IMR-90 (cell line): ENCODE measurements at places on chromosomes 2 and 18. TPM values are rescaled to one million over a fixed set of nuclear protein-coding genes. Genes with fewer than 3 reads are reported as not detected.
A peak's percentile ranks its signal among the peaks of the same experiment; 100 is the strongest.

ASIC4 gene
- not detected in 2 replicates for total RNA-seq

RUFY4 gene
- total RNA-seq = not detected in 2 replicates

FSHR gene
- not detected in 2 replicates for total RNA-seq

NCKAP1 gene
- total RNA-seq = 160 and 188 TPM in 2 replicates

DUSP19 gene
- total RNA-seq = 1.4 and 2.5 TPM in 2 replicates

DNA sequence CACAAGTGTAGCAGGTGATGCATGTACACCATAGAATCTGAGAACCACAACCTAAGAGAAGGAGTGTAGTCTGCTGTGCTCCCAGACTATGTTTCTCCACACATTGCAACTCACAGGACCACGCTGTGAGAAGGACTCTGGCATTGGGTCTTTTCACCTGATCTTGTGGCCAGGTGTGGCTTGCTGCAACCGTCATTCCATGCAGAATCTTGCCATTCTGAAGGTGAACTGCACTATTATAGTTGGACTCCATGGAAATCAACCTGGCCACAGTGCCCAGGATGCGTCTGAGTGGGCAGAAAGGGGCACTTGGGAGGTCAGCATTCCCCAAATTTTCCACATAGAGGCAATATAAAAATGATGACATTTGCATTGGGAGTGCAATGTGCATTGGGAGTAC lies 122.2 kb downstream of the CAPN13 start:
- peaks cover 2% of the 10 kb centered on the region; the same call in 1 of the 2 replicates for H3K4me1 ChIP-seq
- no peaks in the 10 kb centered on the region for H3K36me3 ChIP-seq
- no peak overlapping the region for H3K4me3 ChIP-seq
- H3K27me3 ChIP-seq = no peaks in the 10 kb centered on the region
- no peak for DNase-seq

- H3K4me3 ChIP-seq = no peak overlapping the region
- H3K4me1 ChIP-seq = peaks cover 57% of the 10 kb centered on the region
- no peak for DNase-seq
Measured at GRCh38 chr2:217929272-217929671, 73.5 kb downstream of the TNS1 start.

DNA sequence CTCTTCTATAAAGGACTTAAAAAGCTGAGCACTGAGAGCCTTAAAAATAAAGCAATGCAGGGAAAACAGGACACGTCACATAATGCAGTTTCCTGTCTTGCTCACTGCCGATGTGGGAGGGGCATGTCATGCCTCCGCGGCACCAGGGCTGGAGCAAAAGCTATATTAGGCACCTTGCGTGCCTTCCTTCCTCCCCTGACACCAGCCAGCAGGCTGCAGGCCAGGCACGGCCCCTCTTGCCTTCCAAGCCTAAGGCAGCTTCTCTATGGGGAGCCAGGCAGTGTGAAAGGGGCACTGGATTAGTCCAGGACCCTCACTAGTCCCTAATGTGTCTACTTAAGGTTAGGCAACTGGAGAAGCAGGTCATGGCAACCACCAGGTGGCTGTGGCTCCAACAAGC lies 26.3 kb downstream of the MRPL35 start:
- DNase-seq = no peak
- H3K4me1 ChIP-seq = peaks cover 7% of the 10 kb centered on the region
- peaks cover 5% of the 10 kb centered on the region; the same call in 1 of the 2 replicates for H3K27me3 ChIP-seq
- no peak overlapping the region for H3K27ac ChIP-seq

GRCh38 chr18:47915930-47916329 lies 14.5 kb downstream of the SMAD2 start:
- H3K27ac ChIP-seq = no peak overlapping the region
- no peak for DNase-seq
- no peak overlapping the region for H3K4me3 ChIP-seq
- H3K4me1 ChIP-seq = no peaks in the 10 kb centered on the region; the same call in 1 of the 2 replicates
- no peaks in the 10 kb centered on the region for H3K27me3 ChIP-seq
- H3K36me3 ChIP-seq = no peaks in the 10 kb centered on the region; the same call in 1 of the 2 replicates

- no peaks in the 10 kb centered on the region for H3K27me3 ChIP-seq
- no peak overlapping the region for H3K4me3 ChIP-seq
- no peak overlapping the region for H3K27ac ChIP-seq
- no peak for DNase-seq
- H3K36me3 ChIP-seq = no peaks in the 10 kb centered on the region
Measured at GRCh38 chr18:33696332-33697162, 118.5 kb downstream of the ASXL3 start.

DNA sequence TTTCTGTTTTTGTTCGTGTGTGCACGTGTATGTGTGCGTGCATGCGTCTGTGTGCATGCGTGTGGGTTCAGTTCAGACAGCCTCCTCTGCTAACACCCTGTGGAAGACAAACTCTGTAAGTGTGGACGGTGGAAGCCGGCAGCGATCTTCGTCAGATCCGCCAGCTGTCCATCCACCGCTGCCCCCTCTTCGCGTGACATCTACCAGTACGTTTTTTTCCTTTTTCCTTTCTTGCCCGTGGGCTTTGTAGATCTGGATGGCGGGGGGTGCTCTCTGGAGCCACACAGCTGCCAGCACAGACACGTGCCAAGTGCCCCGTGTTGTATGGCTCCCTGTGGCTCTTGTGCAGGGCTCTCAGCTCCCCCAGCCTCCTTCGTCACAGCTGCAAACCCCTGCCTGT lies 32.3 kb downstream of the ITGB1BP1 start:
- H3K4me3 ChIP-seq = no peak overlapping the region
- H3K36me3 ChIP-seq = peaks cover 48% of the 10 kb centered on the region
- DNase-seq = no peak
- no peaks in the 10 kb centered on the region for H3K27me3 ChIP-seq

DNA sequence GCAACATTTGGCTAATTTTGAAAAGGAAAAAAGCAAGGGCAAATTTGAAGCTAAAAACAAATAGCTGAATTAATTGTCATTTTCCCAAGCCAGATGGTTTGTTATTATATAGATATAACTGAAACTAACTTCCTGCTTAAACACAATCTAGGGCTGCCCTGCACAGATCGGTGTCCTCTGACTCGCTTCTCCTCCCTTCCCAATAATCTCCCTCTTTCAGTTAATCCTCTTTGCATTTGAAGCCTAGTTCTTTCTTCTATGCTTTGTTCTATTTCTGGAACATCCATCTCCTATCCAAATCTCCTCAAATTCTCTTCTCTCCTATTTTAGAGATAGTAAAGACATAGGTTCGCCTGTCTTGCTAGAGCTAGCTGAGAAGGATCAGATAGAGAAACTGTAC lies 328.1 kb downstream of the SLC8A1 start:
- peak; percentile 24 for DNase-seq
- peaks cover 2% of the 10 kb centered on the region; the same call in 1 of the 2 replicates for H3K36me3 ChIP-seq
- no peak overlapping the region for H3K4me3 ChIP-seq
- H3K4me1 ChIP-seq = peaks cover 31% of the 10 kb centered on the region
- peak overlapping the region; percentile 86; the same call in 1 of the 2 replicates for H3K27ac ChIP-seq
- no peaks in the 10 kb centered on the region for H3K27me3 ChIP-seq

DNA sequence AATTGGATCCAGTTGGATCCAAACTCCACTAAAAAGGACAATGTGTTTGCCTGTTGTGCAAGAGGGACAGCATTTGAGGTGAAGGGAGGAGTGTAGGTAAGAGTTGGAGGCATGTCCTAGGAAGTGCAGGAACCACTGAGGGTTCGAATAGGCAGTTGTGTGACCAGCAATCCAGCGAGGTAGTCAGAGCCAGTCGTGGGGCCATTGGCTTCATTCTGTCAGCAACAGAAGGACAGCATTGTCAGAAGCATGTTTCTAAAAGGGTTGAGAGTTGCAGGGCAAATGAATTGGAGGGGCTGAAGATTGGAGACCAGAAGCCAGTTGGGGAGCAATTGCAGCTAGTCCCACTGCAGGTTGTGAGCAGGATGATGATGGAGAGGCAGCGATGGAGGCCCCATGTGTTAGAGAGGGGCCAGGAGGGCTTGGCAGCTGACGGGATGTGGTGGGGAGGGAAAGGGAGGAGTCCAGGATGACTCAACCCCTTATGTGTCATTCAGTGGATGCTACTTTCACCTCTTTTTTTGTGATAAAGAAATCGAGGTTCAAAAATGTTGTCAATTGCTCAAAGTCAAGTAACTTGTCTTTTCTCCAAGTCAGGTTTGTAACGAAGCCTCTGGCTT lies 96.7 kb upstream of the SIX3 start:
- peaks cover 11% of the 10 kb centered on the region for H3K27me3 ChIP-seq
- no peak for DNase-seq
- no peaks in the 10 kb centered on the region for H3K4me1 ChIP-seq
- H3K4me3 ChIP-seq = no peak overlapping the region
- H3K27ac ChIP-seq = no peak overlapping the region

- no peak overlapping the region for H3K27ac ChIP-seq
- H3K4me3 ChIP-seq = no peak overlapping the region
Measured at GRCh38 chr2:46816846-46817726, 98.5 kb downstream of the MCFD2 start.

DNA sequence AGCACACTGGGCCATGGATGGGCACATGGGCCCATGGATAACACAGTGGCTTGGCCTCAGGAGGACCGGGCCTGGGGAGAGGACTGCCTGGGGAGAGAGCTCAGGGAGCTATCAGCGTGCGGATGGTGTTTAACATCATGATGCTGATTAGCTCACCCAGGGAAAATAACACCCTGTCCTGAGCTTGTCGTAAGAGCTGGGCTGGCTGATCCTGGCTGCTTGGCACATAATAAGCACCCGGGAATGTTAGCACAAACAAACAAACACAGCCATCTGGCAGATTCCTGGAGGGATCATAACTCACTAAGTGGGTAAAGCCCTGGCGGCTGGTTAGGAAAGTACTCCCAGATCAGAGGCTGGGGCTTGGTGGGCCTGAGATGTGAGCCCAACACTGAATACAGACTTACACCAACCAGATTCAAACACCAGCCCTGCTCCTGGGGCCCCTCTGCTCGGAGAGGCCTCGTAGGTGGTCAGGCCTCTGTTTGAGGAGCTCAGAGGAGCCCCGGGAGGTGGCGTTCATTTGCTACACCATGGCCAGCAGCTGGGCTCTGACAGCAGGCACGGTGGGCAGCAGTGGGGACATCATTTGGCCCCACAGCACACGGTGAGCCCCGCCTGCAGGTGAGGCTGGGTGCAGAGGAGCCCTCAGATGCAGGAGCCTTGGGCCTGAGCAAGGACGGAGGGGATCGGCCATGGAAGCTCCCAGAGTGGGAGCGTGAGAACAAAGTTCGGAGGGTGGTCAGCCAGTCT lies 193.4 kb upstream of the HDAC4 start:
- no peak for DNase-seq
- H3K27me3 ChIP-seq = no peaks in the 10 kb centered on the region
- H3K36me3 ChIP-seq = no peaks in the 10 kb centered on the region

DNA sequence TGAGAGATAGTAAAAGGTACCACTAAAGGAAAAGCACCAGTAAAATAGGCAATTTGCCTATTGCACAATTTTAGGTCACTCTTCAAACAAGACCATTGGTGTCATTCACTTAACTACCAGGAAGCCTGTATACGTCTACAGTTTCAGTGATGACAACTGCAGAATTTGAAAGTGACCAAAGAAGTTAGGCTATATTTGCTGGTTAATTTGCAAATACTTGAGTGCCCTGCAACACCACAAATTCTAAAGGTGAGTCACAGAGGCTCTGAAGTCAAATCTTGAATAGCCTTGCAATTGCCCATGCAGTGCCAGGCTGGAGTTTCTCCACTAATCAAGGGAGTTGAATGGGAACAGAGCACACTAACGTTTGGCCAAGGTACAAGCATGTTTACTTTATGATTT lies 128.7 kb upstream of the CCDC68 start:
- no peaks in the 10 kb centered on the region for H3K36me3 ChIP-seq
- no peak overlapping the region for H3K4me3 ChIP-seq
- no peak overlapping the region for H3K27ac ChIP-seq
- no peak for DNase-seq

GRCh38 chr18:31931163-31931885 lies 11.6 kb downstream of the TRAPPC8 start:
- peak; percentile 26 for DNase-seq
- H3K4me1 ChIP-seq = peaks cover 2% of the 10 kb centered on the region
- no peak overlapping the region for H3K27ac ChIP-seq
- H3K36me3 ChIP-seq = peaks cover 15% of the 10 kb centered on the region
- no peak overlapping the region for H3K4me3 ChIP-seq

DNA sequence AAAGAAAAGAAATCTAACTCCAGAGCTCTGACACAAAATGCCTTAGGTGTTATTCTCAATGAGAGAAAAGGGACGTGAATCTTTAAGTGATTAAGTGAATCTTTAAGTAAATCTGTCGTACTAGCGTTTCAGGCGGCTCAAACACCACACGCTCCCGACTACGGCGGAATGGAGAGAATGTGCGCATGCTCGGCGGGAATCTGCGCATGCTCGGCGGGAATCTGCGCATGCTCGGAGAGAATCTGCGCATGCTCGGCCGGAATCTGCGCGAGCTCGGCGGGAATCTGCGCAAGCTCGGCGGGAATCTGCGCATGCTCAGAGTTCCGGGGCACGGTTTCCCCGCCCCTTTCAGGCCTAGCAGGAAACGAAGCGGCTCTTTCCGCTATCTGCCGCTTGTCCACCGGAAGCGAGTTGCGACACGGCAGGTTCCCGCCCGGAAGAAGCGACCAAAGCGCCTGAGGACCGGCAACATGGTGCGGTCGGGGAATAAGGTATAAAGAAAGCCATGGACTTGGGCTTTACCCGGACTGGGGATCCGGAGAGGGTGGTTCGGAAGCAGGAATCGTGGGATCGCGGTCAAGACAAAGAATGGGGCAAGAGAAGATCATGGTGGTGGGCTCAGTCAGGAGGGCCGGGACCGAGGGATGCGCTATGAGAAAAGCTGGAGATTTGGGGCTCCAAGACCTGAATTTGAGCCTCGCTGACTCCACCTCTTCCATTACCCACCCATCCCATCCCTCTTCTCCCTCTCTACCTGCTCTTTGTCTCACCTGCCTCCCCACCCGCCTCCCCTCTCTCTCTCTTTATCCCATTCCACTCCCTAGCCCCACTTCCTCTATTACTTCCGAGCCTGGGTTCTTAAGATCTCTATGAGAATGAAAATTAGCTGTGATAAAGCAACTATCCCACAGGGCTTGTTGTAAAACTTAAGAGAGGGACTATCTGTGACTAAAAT lies at the start of gene XRCC5:
TSS of gene XRCC5 (plus strand) at position 382 of the 955 bp plus-strand sequence. CDS start at position 471, 89 bp downstream.
- peaks cover 2% of the 10 kb centered on the region for H3K4me1 ChIP-seq
- H3K27me3 ChIP-seq = no peaks in the 10 kb centered on the region
- H3K36me3 ChIP-seq = peaks cover 14% of the 10 kb centered on the region
- H3K4me3 ChIP-seq = peak within 1 kb of the TSS; percentile 71
- DNase-seq = peak; percentile 96
- peak within 1 kb of the TSS; percentile 87 for H3K27ac ChIP-seq

DNA sequence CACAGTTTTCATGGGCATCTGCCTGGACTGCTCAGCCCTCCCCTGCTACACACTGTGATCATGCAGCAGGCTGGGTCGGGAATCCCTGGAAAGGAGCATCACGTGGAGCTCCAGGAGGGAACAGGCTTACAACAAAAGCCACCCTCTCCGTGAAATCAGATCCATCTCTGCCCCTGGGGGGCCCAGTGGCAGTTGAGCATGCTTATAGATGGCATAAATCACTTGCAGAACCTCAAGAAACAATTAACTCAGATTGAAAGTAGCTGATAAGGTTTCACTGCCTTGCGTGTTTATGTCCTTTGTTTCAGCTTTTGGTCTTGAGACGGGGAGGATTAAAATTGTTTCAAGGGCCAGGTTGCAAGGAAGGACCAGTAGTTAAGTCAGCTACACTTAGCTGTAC lies 354.8 kb upstream of the MEIS1 start:
- H3K27me3 ChIP-seq = no peaks in the 10 kb centered on the region
- no peak for DNase-seq
- no peak overlapping the region for H3K4me3 ChIP-seq
